ENCODE measurements at places on chromosomes 3 and 15.

DNA sequence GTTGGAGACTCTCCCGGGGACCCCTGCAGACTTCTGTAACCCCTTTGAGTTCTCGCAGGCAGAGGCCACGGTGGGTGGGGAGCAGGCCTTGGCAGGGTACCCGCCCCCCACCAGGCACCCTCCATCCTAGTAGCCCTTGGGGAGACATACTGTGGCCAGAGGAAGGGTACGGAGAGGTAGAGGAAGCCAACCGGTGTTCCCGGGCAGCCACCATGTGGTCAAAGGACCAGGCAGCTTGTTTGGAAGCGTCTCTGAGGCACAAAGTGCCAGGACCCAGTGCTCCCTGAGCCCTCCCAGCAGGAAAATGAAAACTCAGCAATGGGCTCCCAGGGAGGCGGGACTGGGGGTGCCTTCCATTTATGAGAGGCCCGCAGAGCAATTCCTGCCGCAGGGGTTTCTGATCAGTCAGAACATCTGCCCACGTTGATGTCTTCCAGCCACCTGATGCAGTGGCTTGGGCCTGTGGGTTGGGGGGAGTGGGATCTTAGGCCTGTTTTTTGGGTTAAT is 53.0 kb upstream of the CGNL1 start:
- H3K4me3 ChIP-seq = no peak overlapping the region
- DNase-seq = no peak
- H3K27me3 ChIP-seq = no peaks in the 10 kb centered on the region
- no peaks in the 10 kb centered on the region for H3K36me3 ChIP-seq
- H3K27ac ChIP-seq = no peak overlapping the region

- H3K4me3 ChIP-seq = no peak overlapping the region
- H3K27me3 ChIP-seq = no peaks in the 10 kb centered on the region
- no peak overlapping the region for H3K27ac ChIP-seq
- no peak for DNase-seq
- no peaks in the 10 kb centered on the region for H3K4me1 ChIP-seq
Observed at GRCh38 chr3:77303955-77304699, 264.2 kb downstream of the ROBO2 start.

DNA sequence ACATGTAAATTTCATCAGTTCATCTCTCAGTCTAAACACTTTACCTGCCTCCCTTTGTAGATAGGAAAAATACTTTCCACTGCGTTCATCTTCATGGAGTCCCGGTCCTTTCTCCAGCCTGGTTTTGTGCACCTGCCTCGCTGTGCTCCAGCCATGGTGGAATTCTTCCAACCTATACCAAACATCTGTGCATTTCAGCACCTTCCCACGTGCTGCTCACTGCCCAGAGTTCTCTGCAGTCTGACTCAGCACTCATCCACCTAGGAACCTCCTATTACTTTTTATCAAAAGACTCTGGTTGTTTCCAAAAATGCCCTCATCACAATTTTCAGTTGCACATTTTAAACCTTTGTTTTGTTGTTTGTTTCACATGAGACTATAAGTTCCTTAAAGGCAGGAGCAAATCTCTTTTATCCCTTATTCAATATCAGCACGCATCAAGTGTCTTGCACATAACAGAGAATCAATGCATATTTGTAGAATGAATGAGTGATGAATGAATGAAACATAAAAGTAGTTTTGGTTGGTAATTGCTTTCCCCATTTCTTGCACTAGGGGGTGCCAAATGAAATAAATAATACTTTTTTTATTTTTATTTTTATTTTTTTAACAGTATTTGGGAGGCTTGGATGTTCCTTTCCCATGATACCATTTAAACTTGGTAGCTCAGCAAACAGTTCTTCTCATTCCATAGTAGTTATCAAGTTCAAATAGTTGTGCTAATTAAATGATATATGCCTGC is 30.2 kb upstream of the ADAMTS9 start:
- no peak overlapping the region for H3K4me3 ChIP-seq
- no peaks in the 10 kb centered on the region for H3K27me3 ChIP-seq
- no peaks in the 10 kb centered on the region for H3K4me1 ChIP-seq
- no peaks in the 10 kb centered on the region for H3K36me3 ChIP-seq
- DNase-seq = no peak

- H3K27me3 ChIP-seq = no peaks in the 10 kb centered on the region
- no peaks in the 10 kb centered on the region for H3K36me3 ChIP-seq
- H3K27ac ChIP-seq = no peak overlapping the region
- no peaks in the 10 kb centered on the region for H3K4me1 ChIP-seq
- no peak for DNase-seq
- H3K4me3 ChIP-seq = no peak overlapping the region
Observed at GRCh38 chr3:136690599-136690998, 61.6 kb downstream of the STAG1 start.

- H3K27me3 ChIP-seq = no peaks in the 10 kb centered on the region
- no peak for DNase-seq
- H3K27ac ChIP-seq = no peak overlapping the region
- no peak overlapping the region for H3K4me3 ChIP-seq
Observed at GRCh38 chr3:152043620-152044019, 170.2 kb downstream of the SUCNR1 start.

DNA sequence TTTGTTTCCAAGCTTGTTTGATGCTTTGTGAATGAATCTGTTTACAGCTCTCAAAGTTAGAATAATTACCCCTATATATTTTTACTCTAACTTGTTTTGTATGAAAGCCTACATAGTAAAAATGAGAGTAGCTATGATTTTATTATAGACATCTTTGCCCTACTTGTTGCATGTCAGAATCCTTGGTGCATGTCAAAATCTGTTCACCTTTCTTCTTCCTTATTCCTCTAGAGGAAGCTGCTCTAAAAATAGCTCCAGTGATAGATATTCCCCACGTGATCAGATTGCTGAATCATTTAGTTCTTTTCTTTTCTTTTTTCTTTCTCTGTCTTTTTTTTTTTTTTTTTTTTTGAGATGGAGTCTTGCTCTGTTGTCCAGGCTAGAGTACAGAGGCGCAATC is 39.8 kb downstream of the LRRC49 start:
- no peaks in the 10 kb centered on the region for H3K27me3 ChIP-seq
- DNase-seq = no peak
- no peaks in the 10 kb centered on the region for H3K4me1 ChIP-seq
- H3K4me3 ChIP-seq = no peak overlapping the region
- H3K27ac ChIP-seq = no peak overlapping the region
- no peaks in the 10 kb centered on the region for H3K36me3 ChIP-seq
